Stimulated activated CD4-positive, alpha-beta T cell treated with anti-CD3 and anti-CD28 coated beads, Interleukin-1b, Interleukin-23, amount 100 ng/mL, for 1 hour (primary cell): ENCODE measurements at places on chromosomes 11 and 22.

- no peak for DNase-seq
These were observed 428.8 kb downstream of the DYNC2H1 start for GRCh38 chr11:103537904-103538502.

- DNase-seq: no peak
These were observed 13.0 kb upstream of the BCL9L start for GRCh38 chr11:118938491-118939403.

DNA sequence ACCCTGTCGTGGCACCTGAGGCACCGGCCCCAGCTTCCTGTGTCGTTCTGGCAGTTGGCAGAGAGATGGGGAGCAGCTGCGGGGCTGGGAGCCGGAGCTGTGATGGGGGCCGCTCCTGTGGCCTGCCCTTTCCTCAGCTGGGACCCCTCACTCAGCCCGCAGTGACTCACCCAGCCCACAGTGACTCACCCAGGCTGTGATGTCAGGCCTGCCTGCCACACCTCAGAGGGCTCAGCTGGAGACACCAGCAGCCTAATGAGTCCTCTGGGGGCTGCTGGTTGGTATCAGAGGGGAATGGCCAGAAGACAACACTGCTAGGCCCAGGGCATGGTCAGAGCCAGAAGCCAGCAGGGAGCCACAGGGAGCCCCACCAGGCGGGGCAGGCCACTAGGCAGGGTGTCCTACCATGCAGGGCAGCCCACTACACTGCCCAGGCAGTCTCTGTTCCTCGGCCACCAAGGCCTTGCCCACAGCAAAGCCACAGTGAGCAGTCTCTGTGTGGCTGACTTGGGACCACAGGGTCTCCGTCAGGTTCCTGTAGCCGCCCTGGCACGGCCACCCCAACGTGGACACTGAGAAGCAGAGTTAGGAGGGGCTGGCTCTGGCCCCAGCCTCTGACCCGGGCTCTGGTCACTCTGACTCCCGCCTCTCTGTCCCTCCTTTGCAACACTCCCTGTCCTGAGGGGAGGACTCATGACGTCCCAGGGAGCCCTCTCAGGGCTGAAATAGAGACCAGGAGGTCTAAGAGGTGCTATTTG lies 4.2 kb upstream of the FXYD2 start:
- DNase-seq: peak; percentile 56

- DNase-seq: no peak
These were observed 2.7 kb downstream of the PLXNB2 start for GRCh38 chr22:50304528-50305392.

DNA sequence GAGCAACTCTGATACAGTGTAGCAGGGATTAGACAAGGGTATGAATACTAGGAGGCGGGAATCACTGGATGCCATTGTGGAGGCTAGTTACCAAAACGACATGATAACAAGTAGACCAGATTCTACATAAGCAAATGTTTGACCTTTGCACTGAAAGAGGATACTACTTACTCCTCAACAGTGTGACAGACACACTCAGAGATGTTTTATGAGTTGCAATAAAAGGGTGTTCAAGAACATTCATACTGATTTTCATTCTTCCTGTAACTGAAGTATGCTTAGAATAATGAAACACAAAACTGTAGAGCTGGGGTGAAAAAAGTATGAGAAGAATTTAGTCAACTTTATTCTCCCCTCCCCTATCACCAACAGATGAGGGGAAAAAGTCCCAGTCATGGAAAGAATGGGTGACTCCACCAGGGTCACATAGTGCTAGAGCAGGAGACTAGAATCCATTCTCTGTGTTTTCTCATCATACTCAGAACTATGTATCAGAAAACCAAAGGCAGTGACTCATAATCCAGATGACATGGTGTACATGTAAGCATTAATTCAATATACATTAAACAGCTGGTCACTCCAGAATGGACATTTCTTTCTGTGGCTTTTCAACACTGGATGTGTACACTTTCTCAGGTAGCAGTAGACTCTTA lies 32.8 kb downstream of the ARHGAP20 start:
- no peak for DNase-seq

DNA sequence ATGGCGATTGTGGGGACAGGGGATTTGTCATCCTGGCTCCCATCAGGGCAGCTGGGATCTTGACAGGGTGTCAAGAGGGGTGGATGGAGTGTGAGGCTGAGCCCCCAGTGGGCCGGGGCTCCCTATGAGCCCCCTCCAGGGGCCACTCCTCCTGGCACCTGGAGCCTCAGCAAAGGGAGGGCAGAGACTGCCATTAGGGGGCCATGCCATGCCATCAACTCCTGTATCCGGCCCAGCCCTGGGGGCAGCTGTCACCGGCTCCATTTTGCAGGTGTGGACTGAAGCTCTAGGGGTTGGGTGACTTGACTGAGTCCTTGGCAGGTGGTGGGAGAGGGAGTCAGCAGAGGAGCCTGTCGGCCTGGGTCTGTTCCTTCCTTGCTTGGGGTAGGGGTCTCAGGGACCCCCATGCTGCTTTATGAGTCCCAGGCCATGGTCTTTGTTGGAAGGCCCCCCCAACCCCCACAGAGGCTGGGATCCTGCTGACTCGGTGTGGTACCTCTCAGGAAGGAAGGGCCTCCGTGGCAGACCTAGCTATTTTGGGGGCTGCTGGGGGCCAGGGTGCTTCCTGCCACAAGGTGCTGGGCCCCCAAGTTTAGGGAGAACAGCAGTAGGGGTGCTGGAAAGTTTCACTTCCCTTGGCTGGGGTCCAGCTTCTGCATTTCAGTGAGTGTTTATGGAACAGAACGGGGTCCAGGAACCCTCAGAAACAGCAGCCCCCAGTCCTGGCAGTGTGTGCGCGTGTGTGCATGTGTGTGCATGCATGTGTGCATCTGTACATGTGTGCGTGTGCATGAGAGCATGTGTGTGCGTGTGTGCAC lies 1.5 kb downstream of the ACY3 start:
- DNase-seq: no peak

DNA sequence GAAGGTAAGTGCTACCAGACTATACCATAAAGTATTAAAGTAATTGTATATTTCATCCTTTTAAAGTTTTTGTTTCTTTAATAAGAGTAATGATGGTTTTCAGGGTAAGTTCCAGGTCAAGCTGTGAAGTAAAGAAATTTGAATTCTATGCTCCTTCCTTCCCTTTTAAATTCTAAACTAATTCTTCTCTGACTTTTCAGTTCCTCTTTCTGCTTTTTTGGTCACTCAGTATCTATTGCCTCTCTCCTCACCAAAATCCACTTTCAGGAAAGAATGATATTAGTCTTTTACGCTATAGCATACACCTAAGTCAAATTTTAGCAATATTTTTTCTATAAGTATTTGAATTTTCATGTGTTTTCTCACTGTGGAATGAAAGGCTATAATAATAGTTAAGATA lies 8.2 kb downstream of the MMP8 start:
- no peak for DNase-seq

- DNase-seq: no peak
These were observed 60.3 kb downstream of the CECR2 start for GRCh38 chr22:17429516-17429915.

GRCh38 chr11:64655941-64656601 lies 65.1 kb downstream of the SLC22A12 start:
- DNase-seq: no peak

GRCh38 chr11:61281581-61282250 lies 13.4 kb downstream of the VWCE start:
- DNase-seq: no peak

DNA sequence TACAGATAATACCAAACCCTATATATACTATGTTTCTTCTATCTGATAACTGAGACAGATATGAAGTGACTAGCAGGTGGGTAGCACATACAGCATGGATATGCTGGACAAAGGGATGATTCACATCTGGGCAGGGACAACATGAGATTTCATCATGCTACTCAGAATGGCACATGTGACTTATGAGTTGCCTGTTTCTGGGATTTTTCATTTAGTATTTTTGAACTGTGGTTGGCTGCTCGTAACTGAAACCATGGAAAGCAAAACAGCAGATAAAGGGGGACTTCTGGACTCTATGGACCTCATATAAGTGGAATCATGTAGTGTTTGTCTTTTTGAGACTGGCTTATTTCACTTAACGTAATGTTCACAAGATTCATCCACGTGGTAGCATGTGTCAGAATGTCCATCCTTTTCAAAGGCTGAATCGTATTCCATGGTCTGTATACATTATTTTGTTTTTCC lies 883.0 kb downstream of the TBC1D22A start:
- no peak for DNase-seq

GRCh38 chr11:75432911-75433321 lies at the start of gene KLHL35:
TSS of gene KLHL35 (minus strand) at chr11:75433203. CDS start at chr11:75430629, 2,574 bp downstream.
- DNase-seq: no peak

DNA sequence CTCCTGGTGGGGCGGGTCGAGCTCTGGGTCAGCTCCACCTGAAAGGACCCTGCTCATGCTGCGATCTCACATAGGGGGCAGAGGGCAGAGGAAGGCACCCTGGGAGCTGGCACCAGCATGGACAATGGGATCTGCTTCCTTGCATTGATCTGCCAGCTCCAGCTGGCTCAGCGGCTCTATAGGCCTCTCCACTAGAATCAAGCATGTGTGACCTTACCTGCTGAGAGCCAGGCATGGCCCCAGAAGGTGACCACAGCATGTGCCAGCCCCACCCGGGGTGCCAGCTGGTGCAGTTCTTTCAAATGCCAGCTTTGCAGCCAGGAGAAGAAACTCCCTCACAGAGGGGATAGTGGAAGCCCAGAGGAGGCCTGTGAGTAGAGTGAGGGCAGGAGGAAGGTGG lies 22.0 kb upstream of the KLHL35 start:
- DNase-seq: no peak

DNA sequence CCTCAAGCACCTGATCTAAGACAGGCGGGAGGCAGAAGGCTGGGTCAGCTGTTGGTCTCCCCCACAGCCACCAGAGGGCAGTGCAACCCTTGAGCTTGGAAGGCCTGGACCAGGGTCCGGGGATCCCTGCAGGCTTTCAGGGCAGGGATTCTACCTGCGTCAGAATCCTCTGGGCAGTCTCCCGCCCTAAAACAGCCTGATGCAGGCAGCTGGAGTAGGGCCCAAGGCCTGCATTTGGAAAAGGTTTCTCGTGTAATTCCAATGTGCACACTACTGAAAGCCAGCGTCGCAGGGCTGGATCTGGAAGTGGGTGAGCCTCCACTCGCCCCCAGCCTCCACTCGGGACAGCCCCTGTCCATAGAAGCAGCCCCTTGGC lies 31.8 kb downstream of the BID start:
- DNase-seq: peak; percentile 28

GRCh38 chr22:24995649-24996180 lies 43.2 kb downstream of the KIAA1671 start:
- DNase-seq: no peak

GRCh38 chr22:41770715-41771468 lies 29.6 kb upstream of the CCDC134 start:
- DNase-seq: no peak

- DNase-seq: no peak
These were observed 86.8 kb upstream of the TIMP3 start for GRCh38 chr22:32714458-32715430.

GRCh38 chr11:708511-708910 lies 2.5 kb downstream of the EPS8L2 start:
- DNase-seq: no peak

GRCh38 chr11:65927904-65928397 lies 8.7 kb downstream of the DRAP1 start:
- DNase-seq: peak; percentile 46

GRCh38 chr11:47659276-47659675 lies 16.9 kb upstream of the MTCH2 start:
- DNase-seq: no peak
